ENCODE measurements at places on chromosomes 16 and 17.

GRCh38 chr17:63646488-63646806 lies 24.2 kb downstream of the MAP3K3 start:
- DNase-seq, result no peak

GRCh38 chr16:23013484-23013883 lies 135.8 kb downstream of the USP31 start:
- no peak for DNase-seq

- DNase-seq, result peak; percentile 96
These were observed at the start of gene ZNF200 for GRCh38 chr16:3234857-3235561. TSS of gene ZNF200 (minus strand) at chr16:3235158. CDS start at chr16:3233755, 1,403 bp downstream.

DNA sequence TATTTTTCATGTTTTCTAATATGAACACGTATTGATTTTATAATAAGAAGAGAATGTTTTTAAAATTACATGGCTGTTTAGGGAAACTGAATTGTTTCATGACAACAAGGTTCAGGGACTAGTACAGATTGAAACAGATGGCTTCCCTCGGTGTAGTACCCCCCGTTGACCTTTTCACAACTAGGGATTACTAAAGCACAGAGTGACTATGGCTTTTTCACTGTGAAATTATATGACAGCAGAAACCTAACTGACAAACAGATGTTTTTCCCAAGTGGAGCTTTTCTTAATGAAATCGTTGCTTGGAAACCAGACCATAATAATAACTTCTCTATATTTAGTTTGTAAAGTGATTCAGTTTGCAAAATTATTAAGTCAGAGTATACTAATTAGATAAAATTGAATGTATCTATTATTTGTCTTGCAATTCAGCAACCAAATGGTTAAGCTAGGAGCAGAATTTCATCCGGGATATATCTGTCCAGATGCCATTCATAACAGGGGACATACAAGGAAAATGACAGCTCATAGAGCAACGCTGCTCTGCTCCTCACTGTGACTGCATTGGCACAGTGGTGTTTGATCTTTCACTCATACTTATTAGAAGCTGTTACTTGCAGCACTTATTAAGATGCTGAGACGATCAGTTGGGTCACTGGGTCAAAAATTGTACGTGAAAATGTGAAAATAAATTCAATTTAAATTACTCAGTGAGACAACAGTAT lies 111.7 kb downstream of the TANGO6 start:
- DNase-seq, result no peak

DNA sequence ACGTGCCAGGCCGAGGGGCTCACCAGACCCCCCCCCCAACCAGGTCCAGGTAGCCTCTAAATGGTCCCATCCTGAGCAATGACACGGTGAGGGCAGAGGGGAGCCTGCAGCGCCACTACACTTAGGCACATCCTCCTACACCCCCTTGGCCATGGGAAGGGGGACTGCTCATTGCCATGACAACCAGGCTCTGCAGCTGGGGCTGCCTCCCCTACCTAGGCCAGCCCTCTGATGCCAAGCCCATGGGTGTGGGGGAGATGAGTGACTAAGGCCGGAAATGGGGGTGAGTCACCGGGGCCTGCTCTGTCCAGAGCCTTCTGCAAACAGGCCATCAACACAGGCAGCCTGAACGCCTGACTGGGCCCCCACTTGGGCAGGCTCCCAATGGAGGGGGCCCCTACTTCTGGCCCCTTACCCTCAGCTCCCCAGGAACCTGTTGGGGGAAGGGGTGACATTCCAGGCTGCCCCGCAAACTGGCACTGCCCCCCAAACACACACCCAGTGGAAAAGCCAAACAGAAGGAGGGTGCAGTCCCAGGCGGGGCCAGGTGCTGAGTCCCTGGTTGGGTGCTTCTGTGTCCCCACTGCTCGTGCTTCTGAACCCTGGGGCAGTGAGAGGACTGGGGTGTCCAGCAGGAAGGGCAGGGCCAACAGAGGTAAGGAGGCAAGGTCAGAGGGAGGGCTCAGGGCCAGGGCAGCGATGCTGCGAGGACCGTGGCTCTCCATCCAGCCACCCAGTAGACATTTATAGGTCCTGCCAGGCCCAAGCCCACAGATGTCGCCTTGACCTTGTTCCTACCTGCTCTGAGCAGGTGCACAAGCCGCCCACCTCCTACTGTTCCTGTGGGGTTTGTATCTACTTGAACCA lies 8.2 kb downstream of the PLCD3 start:
- peak; percentile 91 for DNase-seq

GRCh38 chr17:32627239-32627996 lies 140.6 kb downstream of the CDK5R1 start:
- DNase-seq, result no peak

DNA sequence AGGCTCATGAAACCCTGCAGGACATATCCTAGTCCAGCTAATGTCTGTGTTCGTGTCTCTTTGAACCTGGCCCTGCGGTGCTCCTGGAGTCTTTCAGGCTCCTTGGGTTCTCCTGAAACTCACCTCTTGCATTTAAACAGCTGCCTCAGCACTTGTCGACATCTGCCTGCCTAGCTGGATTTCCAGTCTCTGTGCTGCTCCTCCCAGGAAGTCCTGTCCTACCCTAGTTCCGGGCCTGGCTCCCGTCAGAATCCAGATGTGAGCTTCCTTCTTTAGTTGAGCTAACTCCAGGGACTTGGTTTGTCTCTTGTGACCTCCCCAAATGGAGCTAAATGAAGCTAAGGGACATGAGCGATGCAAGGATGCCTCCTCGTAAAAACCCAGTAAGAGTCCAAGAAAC lies 155.2 kb upstream of the PIRT start:
- DNase-seq, result no peak
